Thoracic aorta (tissue), 2 donors: ENCODE measurements at places on chromosomes 6 and 20.

- DNase-seq: no peak
Observed at GRCh38 chr20:23020230-23021018, 14.7 kb upstream of the SSTR4 start.

DNA sequence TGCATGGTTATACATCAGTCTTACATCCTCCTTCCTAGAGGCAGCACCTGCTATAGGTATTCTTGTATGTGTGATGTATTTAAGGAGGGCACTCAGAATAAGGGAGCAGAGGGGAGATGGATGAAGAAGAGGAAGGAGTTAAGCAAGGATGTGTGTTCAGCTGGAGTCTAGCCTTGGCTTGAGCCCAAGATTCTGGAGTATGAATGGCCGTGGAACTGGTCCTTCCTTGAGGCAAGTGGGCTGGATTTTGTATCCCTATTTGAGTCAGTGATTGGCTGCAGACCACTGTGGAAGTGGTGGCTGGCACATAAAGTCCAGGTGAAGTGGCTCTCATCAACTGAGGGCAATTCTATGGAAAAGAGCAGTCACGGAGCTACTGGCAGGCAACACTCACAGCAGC lies 112.0 kb upstream of the RNF24 start:
- no peak for DNase-seq

GRCh38 chr6:89186762-89187161 lies 30.4 kb downstream of the GABRR1 start:
- no peak for DNase-seq

DNA sequence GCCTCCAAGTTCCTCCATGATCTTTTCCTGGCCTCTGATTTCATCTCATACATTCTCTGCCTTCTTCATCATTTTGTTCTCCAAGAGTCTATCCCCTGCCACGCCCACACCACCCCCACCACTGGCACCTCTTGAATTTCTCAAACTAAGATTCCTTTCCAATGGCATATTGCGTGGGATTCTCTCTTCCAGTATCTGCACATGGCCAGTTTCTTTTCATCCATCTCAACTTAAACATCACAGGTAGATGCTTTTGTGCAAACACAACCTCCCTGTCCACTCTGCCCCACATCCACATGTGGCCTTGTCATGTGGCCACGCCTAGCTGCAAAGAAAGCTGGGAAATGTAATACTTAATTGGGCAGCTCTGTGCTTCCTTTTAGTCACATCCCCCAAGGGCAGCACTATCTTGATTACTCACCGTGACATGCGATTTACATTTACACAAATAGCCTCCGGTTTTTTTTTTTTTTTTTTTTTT lies 33.4 kb upstream of the ZMYND8 start:
- DNase-seq: no peak

DNA sequence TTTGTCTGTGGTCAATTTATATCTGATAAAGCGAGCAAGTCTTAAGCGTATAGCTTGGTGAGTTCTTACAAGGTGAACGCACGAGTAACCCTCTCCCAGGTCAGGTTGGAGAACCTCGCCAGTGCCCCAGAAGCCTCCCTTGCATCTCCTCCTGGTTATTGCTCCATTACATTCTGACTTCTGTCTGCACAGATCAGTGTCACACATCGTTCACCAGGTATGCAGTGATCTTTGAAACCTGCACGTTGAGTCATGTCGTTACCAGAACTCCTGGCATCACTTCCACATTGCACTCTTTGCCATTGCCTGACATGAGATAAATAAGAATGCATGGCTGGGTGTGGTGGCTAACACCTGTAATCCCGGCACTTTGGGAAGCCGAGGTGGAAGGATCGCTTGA lies 44.2 kb downstream of the AKAP12 start:
- no peak for DNase-seq

- DNase-seq: no peak
Observed at GRCh38 chr6:32082935-32083334, 26.2 kb downstream of the TNXB start.

DNA sequence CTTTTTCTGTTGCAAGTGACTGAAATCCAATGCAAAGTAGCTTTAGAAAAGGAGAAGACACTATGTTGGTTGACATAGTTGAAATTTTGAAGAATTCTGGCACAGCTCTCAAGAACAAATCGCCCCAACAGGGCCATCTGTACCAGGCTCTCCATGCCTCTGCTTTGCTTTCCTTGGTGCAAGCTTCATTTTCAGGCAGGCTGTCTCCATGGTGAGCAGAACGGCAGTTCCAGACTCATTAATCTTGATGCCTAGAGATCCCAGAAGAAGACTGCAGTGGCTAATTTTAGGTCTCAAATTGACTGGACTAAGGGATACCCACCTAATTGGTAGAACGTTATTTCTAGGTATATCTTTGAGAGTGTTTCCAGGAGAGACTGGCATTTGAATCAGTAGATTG lies 950.7 kb upstream of the FLRT3 start:
- no peak for DNase-seq

DNA sequence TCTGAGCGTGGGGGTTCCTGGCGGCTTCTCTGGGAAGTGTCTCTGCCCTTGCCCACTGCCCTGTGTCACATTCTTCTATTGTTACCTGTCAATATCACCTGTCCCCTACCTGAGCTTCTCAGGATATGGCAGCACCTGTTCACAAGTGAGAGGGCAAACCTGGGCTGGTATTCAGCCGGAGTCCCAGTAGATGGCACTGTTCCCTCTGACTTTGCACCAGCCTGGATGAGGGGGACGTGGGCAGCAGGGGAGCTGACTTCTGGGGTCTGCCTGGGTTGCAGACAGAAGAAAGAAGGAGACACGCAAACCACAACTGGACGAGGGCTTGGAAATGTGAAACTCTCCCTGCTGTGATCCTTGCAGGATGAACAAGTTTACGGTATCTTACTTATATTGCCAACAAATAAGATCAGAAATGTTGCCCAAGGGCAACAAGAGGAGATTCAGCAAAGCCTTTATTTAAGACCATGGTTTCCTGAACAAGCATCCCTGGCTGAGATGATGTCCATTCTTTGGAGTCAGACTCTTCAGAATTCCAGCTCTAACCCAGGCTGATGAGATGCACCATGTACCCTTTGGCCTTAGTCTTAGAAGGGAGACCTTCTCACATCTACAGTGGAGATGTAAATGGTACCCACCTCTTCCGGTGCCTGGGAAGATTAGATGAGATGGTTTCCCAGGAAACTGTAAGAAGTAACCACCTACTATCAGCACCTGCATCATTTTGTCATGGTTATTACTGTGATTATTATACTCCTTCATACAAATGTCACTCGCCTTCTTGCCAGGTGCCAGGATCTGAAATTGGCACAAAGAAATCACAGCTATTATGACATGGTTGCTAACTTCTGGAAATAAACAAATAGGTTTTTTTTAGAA lies 400.0 kb upstream of the CDH4 start:
- no peak for DNase-seq

DNA sequence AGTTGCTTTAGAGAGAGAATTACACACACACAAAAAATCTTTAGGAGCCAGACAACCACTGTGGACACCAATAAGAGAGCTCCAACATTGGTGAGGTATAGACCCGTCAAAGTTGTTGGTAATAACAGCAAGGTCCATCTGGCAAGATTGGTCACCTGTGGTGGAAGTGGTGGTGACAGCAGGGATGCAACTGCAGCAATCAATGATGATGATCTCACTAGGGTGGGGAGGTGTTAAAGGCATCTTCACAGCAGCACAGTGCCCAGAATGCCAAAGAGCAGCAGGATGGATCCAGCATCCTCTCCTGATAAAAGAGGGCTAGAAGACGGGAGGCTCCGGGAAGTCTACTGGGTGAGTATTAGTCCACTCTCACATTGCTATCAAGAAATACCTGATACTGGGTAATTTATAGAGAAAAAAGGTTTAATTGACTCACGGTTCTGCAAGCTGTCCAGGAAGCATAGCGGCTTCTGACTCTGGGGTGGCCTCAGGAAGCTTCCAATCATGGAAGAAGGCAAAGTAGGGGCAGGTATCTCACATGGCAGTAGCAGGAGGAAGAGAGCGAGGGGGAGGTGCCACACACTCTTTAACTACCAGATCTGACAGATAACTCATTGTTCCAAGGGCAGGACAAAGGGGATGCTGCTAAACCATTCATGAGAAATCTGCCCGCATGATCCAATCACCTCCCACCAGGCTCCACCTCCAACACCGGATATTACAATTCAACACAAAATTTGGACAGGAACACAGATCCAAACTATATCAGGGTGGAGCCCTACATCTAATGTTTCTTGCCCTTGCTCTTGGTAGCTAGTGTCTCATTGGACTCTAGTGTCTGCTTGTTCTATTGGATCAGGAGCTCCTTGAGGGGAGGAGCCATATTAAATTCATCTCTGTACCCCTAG lies 48.9 kb downstream of the KLHL31 start:
- DNase-seq: no peak

DNA sequence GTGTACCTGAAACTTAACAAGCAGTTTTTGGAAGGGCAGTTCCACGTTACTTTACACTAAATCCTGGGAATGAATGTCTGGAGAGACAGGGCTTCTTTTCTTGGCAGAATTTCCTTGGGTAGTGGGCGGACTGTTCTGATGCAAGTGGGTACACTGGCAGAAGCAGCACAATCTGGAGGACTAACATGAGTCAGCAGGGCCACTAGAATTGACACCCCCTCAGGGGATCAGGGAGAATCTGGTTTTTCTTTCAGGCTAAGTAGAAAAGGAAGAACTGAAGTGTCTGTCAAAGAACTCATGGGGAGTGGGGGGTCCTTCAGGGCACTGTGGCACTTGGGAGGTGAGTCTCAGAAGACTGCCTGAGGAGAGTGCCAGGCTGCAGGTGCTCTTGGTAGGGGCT lies 34.6 kb downstream of the PANK2 start:
- no peak for DNase-seq
